ENCODE measurements at places on chromosomes 7 and 10.

DNA sequence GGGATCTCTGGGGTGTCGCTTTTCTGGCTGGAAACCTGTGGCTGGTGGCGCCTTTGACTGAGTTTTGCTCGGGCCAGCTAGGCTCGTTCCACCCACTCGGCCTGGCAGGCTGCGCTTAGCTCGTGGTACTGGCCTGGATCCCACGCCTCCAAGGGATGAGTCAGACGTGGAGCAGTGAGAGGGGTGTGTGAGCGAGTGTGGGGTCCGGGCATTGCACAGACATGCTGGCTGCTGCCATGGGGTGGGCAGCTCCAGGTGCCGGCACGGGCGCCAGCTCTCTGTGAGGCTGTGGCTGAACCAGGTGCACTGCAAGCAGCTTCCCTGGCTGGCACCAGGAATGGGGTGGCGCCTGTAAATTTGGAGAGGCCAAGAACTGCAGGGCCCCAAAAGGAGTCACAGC lies 63.1 kb upstream of the CACNA2D1 start:
- no peak for DNase-seq

DNA sequence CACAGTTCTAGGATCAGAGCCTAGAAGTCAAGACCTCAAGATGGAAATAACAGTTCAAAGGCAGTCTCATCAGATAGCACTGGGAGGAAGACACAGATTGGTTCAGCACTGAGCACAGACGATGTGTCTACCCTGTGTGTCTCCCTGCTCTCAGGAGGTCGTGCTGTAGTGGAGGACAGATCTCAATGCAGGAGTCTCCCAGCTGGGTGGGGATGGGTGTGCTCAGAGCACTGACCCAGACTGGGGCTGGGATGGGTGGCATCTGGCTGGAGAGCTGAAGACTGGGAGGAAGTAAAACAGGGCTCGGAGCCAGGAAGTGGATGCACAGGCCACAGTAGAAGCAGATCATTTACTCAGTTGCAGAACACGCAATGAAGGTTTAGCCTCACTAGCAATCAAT lies 69.5 kb upstream of the GDF10 start:
- no peak for DNase-seq

GRCh38 chr7:39811161-39811614 lies 138.9 kb upstream of the CDK13 start:
- no peak for DNase-seq

- DNase-seq, result no peak
Measured at GRCh38 chr10:11011984-11012383, 5.7 kb upstream of the CELF2 start.

GRCh38 chr10:125584954-125585353 lies 98.0 kb downstream of the TEX36 start:
- DNase-seq, result no peak

DNA sequence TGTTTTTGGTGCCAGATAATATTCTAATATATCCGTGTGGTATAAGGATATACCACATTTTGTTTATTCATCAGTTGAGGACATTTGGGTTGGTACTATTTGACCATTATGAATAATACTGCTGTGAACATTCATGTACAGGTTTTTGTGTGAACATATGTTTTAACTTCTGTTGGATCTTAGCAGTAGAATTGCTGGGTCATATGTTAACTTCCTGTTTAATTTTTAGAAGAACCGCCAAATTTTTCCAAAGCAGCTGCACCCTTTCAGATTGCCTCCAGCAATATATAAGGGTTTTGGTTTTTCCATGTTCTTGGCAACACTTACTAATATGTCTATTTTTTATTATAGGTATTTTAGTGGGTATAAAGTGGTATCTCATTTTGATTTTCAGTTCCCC lies 22.8 kb downstream of the VPS26A start:
- no peak for DNase-seq

DNA sequence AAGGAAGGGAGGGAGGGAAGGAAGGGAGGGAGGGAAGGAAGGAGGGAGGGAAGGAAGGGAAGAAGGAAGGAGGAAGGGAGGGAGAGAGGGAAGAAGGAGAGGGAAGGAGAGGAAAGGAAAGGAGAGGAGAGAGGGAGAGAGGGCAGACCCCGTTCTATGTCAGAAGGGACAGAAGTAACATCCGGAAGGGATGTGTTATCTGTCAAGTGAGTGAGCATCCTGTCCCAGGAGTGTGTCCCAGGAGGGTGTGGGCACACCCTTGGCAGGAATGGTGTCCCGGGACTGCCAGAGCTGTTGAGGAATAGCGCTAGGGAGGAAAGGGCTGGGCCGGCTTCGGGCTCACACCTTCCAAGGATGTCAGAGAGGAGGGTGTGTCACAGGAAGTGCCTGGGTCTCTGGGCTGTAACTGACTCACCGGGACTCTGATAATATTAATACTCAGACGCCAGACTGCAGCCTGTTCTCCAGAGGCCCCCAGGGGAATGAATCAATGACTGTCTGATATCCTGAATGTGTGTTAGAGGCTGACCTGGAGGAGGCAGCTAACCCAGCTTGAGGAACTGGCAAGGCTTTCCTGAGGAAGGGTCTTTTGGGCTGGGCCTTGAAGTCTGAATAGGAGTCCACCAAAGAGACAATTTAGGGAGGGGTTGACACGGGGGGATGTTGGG lies 125.6 kb upstream of the TNRC18 start:
- DNase-seq, result no peak

All from activated CD4-positive, alpha-beta T cell treated with anti-CD3 and anti-CD28 coated beads, Interleukin-2, amount 50 U/mL, for 4 hours (primary cell).